ENCODE measurements at places on chromosomes 12 and 14.
A peak's percentile ranks its signal among the peaks of the same experiment; 100 is the strongest.

DNA sequence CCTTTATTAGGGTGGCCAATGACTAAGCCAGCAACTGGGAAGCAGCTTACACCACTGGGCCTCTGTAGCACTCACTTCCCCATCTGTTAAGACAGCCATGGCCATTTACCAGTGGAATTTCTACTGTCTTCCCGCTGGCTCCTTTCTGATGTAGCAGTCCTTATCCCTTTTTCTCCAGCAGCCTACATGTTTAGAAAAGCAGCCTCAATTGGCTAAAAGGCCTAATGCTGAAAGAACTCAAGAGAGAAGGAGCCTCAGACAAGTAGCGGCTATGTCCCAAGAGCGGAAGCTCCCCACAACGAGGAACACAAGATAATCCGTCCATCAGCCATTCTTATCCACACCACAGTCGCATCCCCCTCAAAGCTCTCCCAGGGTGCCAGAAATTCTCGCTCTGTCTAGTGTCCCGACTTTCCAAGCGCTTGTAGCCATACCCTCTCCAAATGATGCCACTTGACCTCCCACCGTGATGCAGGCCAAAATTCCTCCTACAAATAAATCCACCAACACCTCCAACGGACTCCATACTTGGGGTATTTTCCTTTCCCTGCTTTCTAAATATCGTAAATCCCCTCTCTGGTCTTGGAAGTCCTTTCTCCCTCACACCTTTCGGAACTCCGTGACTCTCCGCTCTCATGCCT is 624 bp downstream of the M6PR start:
- peak; percentile 38 for DNase-seq

GRCh38 chr12:120842595-120842994 is 61.6 kb downstream of the SPPL3 start:
- DNase-seq, result no peak

DNA sequence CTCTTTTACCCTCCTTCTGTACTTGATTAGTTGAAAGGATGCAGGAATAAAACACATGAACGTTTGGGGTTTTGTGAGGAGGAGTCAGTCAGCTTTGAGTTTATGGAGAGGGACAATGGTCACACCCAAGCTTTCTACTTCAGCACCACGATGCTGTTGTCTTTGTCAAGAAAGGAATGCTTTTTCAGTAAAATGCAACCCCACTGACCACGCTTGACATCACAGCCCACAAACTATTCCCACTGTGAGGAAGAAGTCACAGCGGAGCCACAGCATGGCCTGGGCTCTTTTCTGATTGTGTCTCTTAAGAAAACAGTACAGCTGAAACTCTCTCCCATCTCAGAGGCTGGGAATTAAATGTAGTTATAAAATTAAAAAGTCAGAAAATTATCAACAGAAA is 135.2 kb downstream of the APAF1 start:
- DNase-seq, result no peak

- peak; percentile 91 for DNase-seq
Observed at GRCh38 chr12:124916374-124917134, 2.1 kb upstream of the UBC start.
